Psoas muscle (tissue), 8 donors: ENCODE measurements at places on chromosomes 11 and 22. TPM values are rescaled to one million over a fixed set of nuclear protein-coding genes. Genes with fewer than 3 reads are reported as not detected.

Gene HPX
- total RNA-seq: 0.75 TPM

Gene GPR83
- 0.11 TPM for total RNA-seq

GRCh38 chr22:42931421-42932196 lies 74.5 kb upstream of the ARFGAP3 start:
- H3K27ac ChIP-seq: peak overlapping the region; percentile 77
- H3K4me3 ChIP-seq: no peak overlapping the region
- H3K36me3 ChIP-seq: no peaks in the 10 kb centered on the region
- no peak for DNase-seq
- H3K27me3 ChIP-seq: no peaks in the 10 kb centered on the region

DNA sequence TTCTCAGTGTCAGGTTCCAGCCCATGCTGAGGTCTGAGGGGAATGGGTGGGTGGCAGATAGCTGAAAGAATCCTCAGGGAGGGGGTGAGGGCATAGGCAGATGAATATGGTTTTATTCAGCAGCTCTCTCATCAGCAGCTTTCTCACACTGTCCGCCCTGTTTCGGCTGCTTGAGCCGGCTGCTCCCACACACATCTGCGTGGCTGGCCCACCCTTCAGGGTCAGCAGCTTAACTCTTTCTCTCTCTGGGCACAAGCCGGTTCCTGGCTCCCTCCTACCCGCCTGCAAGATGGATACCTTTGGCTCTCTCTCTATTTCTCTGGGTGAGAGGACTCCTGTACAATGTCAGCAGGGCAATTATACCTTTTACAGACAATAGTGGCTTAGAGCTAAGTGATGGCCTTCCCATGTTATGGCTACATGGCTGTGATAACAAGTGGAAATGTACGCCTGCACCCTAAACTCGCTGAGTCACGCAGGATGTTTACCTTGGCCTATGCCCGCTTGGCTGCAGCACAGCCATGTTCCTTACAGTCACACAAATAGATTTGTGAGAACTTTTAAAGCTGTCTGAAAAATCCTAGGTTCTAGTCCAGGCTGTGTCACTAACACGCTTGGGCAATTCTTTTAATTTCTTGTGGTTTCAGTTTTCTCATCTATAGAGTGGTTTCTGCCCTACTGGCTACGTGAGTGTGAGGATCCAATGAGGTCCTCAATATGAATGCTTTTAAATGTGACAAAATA lies 4.1 kb downstream of the MMP20 start:
- DNase-seq: no peak
- no peaks in the 10 kb centered on the region for H3K4me1 ChIP-seq
- H3K27ac ChIP-seq: no peak overlapping the region
- no peak overlapping the region for H3K4me3 ChIP-seq
